ENCODE measurements at places on chromosomes 16 and 17.

- no peak for DNase-seq
Observed at GRCh38 chr17:58702045-58702476, 9.7 kb downstream of the RAD51C start.

- no peak for DNase-seq
Observed at GRCh38 chr17:71976011-71976649, 144.7 kb upstream of the SOX9 start.

GRCh38 chr16:20611975-20612481 is 35.9 kb upstream of the ACSM2B start:
- peak; percentile 84 for DNase-seq

GRCh38 chr17:32311028-32311536 is 30.9 kb downstream of the C17orf75 start:
- peak; percentile 52 for DNase-seq

- DNase-seq, result no peak
Observed at GRCh38 chr17:74852237-74853047, 7.2 kb downstream of the GRIN2C start.

GRCh38 chr16:54140057-54140787 is 146.4 kb downstream of the IRX3 start:
- peak; percentile 44 for DNase-seq

- DNase-seq, result no peak
Observed at GRCh38 chr17:18141210-18141803, 32.8 kb downstream of the MYO15A start.

- no peak for DNase-seq
Observed at GRCh38 chr17:77208217-77208808, 67.5 kb downstream of the SEC14L1 start.

DNA sequence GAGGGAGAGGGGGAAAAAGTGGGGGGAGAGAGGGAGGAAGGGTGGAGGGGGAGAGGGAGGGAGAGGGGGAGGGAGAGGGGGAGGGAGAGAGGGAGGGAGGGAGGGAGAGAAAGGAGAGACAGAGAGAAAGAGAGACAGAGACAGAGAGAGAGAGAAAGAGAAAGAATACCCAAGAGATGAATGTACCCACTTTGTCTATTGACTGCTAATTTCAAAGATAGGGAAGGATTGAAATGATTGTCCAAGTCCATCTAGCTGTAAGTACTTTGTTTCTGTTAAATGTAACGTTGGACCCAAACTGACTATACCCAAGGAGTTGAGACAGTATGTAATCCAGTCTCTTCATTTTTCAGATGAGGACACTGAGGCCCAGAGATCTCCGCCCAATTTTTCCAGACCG is 374.9 kb downstream of the GRIN2A start:
- no peak for DNase-seq

- no peak for DNase-seq
Observed at GRCh38 chr17:40922239-40922638, 15.2 kb downstream of the KRT23 start.

DNA sequence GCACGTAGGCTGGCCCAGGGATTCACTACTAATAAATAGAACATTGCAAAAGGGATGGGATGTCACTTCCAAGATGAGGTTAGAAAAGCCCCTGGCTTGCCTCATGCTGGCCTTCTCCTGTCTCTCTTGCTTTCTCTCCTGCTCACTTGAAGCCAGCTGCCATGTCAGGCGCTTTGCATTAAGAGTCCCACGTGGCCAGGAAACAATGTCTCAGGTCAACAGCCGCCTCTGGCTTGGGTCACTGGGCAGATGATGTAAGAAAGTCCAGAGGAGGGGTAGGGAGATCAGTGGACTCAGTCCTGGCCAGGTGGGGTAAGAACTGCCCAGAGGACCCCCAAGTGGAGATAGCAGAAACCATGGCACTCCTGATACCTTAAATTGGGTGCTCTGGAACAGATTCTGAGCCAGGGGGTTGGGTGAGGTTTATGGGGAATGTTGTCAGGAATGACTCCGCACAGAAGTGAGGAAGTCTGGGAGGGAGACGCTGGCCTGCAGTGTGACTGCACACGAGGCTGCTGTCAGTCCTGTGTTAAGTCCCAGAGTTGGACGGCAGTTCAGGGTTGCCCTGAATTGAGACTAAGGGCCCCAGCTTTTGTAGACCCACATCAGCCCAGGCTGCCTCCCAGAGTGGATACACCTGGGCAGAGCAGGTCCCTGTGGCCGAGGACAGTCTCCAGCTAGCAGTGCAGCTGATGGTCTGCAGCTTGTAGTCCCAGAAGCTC is 17.7 kb downstream of the C16orf82 start:
- DNase-seq, result no peak

GRCh38 chr16:51607201-51607651 is 456.2 kb upstream of the SALL1 start:
- DNase-seq, result no peak

GRCh38 chr16:88923926-88924833 is 52.8 kb downstream of the CBFA2T3 start:
- no peak for DNase-seq

DNA sequence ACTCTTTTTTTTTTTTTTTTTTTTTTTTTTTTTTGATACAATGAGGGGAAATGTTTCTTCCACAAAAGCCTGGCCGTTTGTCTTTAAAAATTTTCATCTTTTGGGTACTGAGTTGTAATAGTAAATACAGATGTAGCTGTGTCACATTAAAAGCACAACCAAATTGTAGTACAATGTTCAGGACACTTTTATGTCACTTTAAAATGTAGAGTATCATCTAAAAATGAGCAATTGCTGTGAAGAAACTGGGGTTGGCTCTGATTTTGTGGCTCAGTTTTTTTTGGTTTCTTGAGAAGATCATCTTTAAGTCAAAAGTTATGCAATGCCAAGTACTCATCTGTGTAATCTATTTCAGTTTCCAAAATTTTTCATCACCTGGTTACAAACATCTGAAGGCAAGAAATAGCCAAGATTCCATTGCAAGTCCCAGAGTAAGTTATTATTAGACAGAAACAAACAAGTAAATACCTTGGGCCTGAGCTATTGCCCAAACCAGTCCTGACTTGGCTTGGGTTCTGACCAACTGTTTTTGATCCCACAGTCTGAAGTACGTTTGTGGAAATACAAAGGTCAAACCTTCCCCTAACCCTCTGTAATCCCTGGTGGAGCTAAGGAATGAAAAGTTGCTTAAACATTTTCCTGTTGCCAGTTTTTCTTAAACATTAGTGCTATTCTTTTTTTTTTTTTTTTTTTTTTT is 717.2 kb downstream of the WWOX start:
- DNase-seq, result no peak

GRCh38 chr16:27476240-27476639 is 73.5 kb downstream of the GTF3C1 start:
- DNase-seq, result no peak

GRCh38 chr16:86529160-86529559 is 18.8 kb downstream of the FOXF1 start:
- DNase-seq, result no peak

GRCh38 chr16:85563515-85564276 is 49.4 kb upstream of the GSE1 start:
- no peak for DNase-seq

DNA sequence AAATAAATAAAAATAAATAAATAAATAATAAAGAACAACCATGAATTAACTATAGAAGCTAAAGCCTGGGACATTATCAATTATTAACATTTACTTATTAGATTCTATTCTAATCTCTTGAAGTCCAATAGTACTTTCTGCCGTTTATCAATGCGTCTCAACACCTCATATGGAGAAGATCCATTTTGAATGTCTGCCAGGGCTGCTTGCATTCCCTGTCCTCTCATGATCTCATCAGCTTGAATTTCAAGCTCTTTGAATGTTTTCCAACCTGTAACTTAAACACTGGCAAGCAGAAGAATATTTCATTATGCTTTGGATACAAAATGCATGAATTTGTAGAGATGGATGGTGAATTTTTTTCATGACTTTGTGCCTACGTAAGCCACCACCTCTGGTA is 191.9 kb upstream of the ANKFN1 start:
- no peak for DNase-seq

DNA sequence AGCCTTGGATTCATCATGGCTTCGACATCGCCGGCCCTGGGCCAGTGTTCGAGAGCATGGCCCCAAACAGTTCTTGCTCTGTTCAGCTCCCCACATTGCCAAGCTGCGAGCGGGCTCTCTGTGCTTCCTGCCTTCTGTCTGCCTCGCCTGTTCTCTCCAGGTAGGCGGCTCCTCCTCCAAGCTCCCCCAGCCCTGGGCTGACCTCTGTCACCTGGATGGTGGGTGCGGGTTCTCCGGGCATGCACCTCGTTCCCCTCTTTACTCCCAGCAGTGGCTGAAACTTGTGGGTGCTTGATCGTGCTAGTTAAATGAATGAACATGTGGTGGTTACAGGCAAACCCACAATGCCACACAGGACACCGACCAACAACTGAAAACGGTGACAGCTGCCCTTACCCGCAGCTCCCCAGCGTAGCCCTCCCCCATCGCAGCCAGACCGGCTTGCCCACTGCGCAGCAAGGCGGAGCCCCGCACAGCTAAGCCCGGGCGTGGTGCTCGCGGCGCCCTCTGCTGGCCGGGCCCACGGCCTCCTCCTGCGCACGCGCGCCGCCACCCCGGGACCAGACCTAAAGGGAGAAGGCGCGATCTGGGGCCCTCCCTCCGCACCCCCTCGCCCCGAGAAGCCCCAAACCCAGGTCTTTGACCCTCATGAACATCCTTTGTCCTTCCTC is 23.0 kb upstream of the EIF1 start:
- DNase-seq, result peak; percentile 97

DNA sequence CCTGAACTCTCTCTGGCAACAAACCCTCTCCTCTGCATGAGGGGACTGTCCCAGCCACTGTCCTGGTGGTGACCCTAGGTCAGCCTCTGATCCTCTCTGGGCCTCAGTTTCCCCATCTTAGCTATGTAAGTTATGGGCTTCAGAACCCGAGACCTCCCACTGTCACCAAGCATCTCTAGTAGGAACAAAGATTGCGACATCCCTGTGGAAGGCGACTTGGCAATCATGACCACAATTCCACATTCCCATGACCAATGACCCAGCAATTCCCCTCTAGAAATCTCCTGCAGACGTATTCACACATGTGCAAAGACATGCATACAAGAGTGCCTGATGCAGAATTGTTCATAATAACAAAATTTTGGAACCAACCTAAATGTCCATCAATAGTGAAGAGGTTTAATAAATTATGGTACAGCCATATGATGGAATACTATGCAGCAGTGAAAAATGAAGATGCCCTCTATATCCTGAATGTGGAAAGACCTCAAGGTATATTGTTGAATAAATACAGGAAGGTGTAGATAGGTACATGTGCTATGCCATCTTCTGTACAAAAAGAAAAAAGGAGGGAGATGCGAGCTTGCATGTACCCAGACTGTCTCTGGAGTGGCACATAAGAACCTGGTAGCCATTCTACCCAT is 21.2 kb downstream of the CNGB1 start:
- no peak for DNase-seq

GRCh38 chr17:45900136-45900535 is 5.8 kb downstream of the MAPT start:
- no peak for DNase-seq

GRCh38 chr16:508884-509736 is 18.4 kb upstream of the CAPN15 start:
- DNase-seq, result peak; percentile 87

DNA sequence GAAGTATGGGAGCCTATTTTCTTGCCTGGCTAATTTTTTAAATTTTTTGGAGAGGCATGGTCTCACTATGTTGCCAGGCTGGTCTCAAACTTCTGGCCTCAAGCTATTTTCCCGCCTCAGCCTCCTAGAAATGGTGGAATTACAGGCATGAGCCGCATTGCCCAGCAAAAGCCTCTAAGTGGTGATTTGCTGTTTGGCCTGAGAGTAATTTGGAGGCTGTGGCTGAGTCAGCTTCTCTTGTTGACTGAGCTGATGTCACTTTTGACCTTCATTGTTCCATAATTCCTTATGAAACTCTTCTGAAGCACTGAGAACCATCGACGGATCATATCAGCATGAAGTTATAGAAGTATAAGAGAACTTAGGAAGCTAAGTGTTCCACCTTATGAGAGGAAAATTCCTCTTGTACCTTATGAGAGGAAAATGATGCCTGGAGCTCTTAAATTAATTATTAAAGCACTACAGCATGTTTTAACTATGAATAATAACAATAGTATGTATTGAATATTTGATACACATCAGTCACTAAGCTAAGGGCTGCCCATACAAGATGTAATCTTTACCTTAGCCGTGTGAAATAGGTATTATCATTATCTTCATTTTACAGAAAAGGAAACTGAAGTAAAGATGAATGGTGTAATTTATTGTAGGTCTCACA is 220.8 kb upstream of the MON1B start:
- no peak for DNase-seq

- DNase-seq, result no peak
Observed at GRCh38 chr17:73419881-73420280, 108.1 kb upstream of the CDC42EP4 start.

- DNase-seq, result no peak
Observed at GRCh38 chr16:66058172-66058691, 308.3 kb upstream of the CDH5 start.

GRCh38 chr17:5513628-5514027 is 27.3 kb downstream of the MIS12 start:
- no peak for DNase-seq

DNA sequence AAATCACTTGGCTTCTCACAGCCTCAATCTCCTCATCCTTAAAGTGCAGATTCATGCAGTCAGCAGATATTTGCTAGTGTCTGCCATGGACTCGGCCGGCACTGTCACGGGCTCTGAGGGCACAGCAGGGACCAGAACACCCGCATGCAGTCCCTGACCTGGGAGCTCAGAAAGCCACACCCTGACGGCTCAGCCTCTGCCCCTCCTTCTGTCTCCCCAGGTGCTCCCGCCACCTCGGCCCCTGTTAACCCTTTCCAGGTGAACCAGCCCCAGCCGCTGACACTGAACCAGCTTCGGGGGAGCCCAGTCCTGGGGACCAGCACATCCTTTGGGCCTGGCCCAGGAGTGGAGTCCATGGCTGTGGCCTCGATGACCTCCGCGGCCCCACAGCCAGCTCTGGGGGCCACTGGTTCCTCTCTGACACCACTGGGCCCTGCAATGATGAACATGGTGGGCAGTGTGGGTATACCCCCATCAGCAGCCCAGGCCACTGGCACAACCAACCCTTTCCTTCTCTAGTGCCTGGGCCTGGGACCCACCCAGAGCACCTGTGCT is 28.7 kb downstream of the B9D1 start:
- DNase-seq, result no peak

GRCh38 chr17:68301438-68301959 is 10.2 kb downstream of the ARSG start:
- DNase-seq, result no peak

Data from WERI-Rb-1 (cell line).